ENCODE measurements at places on chromosomes 3 and 15.
A peak's percentile ranks its signal among the peaks of the same experiment; 100 is the strongest.

GRCh38 chr3:53837331-53837730 lies 8.9 kb downstream of the CHDH start:
- DNase-seq = no peak

GRCh38 chr15:101534376-101534970 lies 45.0 kb upstream of the PCSK6 start:
- DNase-seq = no peak

DNA sequence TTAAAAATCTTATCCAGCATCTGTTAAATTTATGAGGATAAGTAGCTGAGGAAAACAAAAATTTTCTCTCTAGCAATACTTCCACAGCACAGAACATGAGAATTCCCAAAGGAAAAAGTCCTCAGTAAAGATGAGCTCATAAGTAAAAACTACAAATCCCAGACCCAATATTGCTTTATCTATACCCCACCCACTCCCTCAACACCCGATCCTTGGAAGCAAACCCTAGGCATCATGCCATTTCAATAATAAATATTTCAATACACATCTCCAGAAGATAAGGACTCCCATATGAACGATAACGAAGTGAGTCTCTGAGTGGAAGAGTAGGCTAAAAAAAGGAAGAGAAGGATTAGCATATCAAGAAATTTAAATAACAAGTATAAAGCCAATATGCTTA lies 8.3 kb upstream of the PRR20G start:
- DNase-seq = peak; percentile 68

DNA sequence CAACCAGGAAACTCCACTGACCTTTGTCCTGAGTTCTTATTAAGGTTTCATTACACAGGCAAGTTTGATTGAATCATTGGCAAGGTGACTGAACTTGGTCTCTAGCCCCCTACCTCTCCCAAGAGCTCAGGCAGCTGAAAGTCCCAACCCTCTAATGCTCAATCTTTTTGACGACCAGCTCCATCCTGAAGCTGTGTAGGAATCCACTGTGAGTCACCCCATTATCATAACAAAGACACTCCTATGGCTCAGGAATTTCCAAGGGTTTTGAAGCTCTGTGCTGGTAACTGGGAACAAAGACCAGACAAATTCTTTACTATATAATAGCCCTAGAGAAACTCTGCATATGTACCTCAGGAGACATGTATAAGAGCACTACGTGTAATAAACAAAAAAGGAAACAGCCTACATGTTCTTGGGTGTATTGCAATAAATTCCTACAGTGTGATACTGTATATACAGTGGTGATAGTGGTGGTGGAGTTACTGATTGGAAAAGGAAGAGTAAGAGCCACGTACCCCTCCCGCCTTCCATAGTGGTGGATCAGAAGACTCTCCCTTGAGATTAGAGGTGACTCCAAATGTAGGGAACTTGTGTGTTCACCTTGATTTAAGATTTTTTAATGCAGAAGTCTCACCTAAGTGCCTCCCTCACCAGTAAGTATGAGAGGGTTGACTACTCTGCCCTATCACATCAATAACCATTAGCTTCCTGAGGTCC lies 116.6 kb downstream of the ST8SIA2 start:
- DNase-seq = no peak

GRCh38 chr3:73284472-73284871 lies 223.0 kb downstream of the EBLN2 start:
- no peak for DNase-seq

- DNase-seq = no peak
These were observed 23.4 kb upstream of the PPP4R2 start for GRCh38 chr3:72973031-72973723.

DNA sequence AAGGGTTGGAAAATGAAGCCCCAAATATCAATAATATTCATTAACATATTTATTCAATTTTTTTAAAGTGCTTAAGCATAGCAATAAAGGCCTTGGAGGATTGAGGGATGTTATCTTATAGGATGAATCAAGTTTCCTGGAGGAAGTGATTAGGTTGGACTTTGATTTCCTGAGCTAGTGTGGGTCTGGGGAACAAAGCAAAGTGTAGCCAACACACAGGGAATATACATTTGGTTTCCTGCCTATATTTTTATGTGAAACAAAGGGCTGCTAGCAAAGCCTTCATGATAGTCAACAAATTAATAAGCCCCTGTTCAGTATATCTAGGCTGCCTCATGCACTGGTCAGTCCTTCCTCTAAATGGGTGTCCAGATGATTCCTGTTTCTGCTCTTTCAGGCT lies 261.1 kb upstream of the IL12A start:
- DNase-seq = no peak

GRCh38 chr15:80567721-80568157 lies 127.4 kb upstream of the ABHD17C start:
- DNase-seq = peak; percentile 88

DNA sequence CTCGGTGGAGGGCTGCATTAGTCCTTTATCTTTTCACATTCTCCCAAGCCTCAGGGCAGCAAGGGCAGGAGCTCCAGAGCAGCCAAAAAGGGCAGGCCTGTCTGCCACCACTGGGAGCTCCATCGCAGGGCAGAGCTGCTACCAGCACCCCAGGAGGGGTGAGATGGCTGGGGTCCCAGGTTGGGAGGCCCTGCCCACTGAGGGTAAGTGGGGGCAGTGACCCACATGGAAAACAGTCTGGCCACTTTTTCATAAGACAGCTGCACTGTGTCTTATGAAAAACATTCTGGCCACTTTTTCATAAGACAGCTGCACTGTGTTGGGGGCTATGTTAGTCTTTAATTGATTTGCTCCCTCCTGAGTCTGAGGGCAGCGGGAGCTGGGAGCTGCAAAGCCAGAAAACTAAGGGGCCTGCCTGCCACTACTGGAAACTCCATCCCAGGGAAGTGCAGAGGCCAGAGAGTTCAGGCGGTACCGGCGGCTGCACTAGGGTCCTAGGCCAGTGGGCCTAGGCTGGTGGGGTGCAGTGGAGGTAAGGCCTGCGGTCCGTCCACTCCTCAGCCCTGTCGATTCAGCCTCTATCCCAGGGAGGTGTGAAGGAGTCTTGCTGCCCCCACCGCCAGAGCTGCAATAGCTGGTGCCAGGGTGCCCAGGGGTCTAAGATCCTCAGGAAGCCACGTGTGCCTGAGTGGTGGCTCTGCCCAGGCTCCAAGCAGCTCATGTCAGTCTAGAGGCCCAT lies 45.4 kb downstream of the TMCO5A start:
- peak; percentile 66 for DNase-seq

DNA sequence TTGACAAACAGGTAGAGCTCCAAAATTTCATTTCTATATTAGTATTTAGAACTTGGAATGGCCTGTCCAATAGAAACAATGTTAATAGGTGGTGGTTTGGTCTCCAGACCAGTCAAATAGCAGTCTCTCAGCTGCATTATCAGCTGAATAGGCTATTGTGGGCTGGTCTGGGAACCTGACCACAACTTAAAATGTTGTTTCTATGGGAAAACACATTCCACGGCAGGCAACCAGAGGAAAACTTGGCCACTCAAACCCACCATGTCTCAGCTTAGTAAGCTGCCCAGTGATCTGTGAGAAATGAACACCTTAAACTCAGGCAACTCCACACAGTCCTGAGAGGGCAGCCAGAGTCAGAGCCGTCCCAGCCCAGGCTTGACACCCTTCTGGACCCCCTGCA lies 20.4 kb downstream of the FBN1 start:
- no peak for DNase-seq

Measured in muscle of leg (tissue), 16 donors.